ENCODE measurements at places on chromosomes 3 and 15.
A peak's percentile ranks its signal among the peaks of the same experiment; 100 is the strongest.

GRCh38 chr3:188316723-188317070, 162.7 kb downstream of the LPP start:
- no peak for DNase-seq

DNA sequence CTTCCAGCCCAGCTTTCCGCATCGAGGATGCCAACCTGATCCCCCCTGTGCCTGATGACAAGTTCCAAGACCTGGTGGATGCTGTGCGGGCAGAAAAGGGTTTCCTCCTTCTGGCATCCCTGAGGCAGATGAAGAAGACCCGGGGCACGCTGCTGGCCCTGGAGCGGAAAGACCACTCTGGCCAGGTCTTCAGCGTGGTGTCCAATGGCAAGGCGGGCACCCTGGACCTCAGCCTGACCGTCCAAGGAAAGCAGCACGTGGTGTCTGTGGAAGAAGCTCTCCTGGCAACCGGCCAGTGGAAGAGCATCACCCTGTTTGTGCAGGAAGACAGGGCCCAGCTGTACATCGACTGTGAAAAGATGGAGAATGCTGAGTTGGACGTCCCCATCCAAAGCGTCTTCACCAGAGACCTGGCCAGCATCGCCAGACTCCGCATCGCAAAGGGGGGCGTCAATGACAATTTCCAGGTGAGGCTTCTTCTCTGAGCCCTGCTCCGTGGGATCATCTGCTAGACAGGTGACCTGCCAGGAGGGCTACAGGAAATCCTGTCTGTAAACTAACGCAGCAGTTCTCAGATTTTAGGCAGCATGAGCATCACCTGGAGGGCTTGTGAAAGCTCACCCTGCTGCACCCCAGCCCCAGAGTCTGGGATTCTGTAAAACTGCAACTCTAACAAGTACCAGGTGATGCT, 1.6 kb downstream of the THBS1 start:
- DNase-seq = no peak

- no peak for DNase-seq
These were observed 521.9 kb upstream of the NAALADL2 start for GRCh38 chr3:174337227-174337626.

GRCh38 chr3:46876313-46877300, 914 bp upstream of the PTH1R start:
- DNase-seq = no peak

GRCh38 chr3:27485866-27486265, 1.7 kb upstream of the SLC4A7 start:
- no peak for DNase-seq

DNA sequence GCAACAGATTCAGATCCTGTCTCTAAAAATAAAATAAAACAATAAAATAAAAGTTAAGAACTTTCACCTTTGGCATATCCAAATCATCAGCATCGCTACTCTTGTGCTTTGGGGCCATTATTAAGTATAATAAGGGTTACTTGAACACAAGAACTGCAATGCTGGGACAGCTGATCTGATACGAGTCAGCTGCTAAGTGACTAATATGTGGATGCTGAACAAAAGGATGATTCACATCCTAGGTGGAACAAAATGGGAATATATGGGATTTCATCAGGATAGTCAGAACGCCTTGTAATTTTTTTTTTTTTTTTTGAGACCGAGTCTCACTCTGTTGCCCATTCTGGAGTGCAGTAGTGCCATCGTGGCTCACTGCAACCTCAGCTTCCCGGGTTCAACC, 29.7 kb downstream of the BUB1B start:
- DNase-seq = no peak

- no peak for DNase-seq
These were observed 404.5 kb downstream of the OCA2 start for GRCh38 chr15:27694506-27695087.

- DNase-seq = no peak
These were observed 22.6 kb downstream of the CIP2A start for GRCh38 chr3:108566599-108566998.

DNA sequence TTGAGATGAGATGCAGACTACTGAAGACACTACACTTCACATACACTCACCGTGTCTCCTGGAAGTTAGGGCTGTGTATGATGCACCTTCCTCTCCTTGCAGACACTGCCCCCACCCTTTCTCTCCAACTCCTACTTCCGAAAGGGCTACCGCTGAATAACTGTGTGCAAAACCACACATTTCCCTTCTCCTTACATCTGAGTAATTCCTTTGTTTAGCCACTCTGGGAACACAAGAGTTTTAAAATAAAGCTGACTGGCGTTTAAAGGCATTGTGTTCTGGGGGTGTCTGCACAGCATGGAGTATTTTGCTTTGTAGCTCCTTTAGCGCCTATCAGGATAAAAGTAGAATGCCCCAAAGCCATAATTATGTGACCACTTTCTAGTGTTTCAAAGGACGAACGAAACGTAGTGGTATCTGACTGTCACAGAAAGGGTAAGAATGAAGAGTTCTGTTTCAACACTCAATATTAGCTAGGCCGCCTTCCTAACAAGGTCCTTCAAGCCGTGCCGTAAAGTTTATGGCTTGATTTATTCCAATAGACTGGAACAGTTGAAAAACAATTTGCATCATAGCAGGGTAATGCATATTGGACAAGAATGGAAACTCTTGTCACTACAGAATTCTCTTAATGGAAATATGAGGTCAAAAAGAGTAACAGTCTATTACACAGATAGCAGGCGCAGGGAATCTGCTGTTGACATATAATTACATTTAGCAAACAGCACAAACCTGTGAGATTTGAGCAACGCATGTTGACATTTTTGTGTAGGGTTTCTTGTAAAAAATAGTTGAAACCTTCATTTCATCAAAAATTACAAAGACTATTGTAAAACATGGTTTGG, 619.9 kb downstream of the FOXP1 start:
- DNase-seq = no peak

GRCh38 chr3:37072892-37073291, 79.6 kb downstream of the MLH1 start:
- no peak for DNase-seq

GRCh38 chr3:18864933-18865731, 283.2 kb upstream of the KCNH8 start:
- DNase-seq = no peak

DNA sequence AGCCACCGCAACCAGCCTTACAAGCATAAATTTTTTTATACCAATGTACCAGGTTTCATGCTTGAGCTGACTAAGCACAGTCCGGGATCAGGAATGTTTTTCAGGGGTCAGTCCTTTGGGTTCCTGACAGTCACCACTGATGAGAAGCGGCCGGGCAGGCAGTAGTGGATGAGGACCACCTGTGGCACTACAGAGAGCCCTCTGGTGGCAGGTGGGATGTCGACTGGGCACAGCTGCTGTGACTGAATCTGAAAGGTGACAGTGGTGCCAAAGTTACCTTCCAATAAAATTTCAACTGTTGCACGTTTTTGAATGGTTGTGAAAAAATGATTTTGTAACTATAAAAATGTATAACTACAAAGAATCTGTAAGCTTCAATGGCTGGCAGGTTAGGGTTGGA, 34.0 kb downstream of the TPRA1 start:
- DNase-seq = no peak

DNA sequence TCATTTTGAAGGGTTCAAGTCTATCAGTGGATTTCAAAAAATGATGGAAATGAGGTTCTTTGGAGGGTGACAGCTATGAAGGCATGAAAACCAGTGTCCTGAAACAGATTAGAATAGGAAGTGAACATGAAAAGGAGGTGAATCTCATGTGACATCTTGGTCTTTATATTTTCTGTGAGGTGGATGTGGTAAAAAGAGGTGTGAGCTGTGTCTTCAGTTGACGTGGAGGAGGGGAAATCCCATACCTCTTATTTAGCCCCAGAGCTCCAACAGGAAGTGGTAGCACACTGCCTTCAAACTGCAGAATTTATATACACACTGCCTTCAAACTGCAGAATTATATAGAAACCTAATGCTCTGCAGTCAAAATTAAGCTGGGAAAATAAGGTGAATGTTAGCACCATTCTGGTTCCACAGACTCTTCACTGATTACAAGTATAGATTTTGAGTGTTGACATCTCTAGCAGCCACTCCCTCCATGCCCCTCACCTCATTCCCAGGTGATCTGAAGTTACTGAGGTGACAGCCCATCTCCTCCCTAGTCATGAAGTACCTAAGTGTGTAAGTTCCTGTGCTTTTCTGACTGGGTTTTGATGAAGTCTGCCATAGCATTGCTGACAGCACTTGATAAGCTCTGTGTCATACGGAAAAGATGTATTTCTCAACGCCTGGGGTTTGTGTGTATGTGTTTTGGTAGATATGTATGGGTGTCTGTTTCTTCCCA, 2.7 kb downstream of the RAB8B start:
- peak; percentile 75 for DNase-seq

DNA sequence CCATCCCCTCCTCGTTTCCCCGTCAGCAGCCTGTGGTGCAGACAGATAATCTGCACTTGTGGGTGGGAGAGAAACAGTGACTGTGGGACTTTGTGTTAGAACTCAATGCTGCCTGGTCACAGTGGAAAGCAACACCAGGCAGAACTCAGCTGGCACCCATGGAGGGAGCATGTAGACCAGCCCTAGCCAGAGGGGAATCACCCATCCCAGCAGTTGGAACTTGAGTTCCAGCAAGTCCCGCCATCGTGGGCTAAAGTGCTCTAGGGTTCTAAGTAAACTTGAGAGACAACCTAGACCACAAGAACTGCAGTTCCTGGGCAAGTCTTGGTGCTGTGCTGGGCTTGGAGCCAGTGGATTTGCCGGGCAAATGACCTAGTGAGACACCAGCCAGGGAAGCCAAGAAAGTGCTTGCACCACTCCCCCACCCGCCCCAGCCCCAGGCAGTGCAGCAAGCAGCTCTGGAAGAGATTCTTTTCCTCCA, 24.4 kb downstream of the ISG20 start:
- DNase-seq = no peak

Data from activated effector memory CD4-positive, alpha-beta T cell treated with anti-CD3 and anti-CD28 coated beads, Interleukin-2, amount 50 U/mL, for 16 hours (primary cell).